ENCODE measurements at places on chromosomes 12 and 14.

DNA sequence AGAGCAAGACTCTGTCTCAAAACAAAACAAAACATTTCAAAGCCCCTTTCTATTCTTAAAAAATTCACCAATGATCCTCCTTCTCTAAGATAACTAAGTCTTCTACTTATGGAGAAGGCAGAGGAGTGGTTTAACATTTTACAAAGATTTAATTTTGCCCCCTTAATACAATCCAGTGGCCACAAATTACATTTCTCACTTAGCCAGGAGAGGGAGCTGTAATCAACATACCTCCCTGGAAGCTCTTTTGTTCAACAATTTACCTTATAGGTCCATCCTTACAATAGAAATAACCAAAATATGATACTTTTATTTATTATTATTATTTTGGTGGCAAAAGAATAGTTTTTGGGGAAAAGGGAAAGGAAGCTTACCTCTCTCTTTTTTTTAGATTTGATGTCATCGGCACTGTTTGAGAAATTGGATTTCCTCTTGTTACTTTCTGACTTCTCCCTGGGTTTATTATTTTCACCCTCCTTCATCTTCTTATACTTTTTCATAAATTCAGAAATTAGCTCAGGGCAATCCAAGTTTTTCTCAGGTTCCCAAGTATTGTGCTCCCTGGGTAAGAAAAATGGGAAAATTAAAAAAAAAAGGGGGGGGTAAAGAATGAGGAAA lies 28.1 kb downstream of the CBX5 start:
- peak; percentile 58 for DNase-seq

GRCh38 chr12:62793256-62794217 lies 141.4 kb downstream of the PPM1H start:
- DNase-seq = peak; percentile 97

- DNase-seq = no peak
Observed at GRCh38 chr12:30810918-30811317, 56.2 kb upstream of the CAPRIN2 start.

GRCh38 chr12:121191151-121191550 lies 18.8 kb upstream of the P2RX4 start:
- DNase-seq = no peak

GRCh38 chr12:68633614-68634558 lies 23.2 kb downstream of the RAP1B start:
- no peak for DNase-seq

- no peak for DNase-seq
Observed at GRCh38 chr14:104331871-104332605, 193.7 kb downstream of the KIF26A start.

DNA sequence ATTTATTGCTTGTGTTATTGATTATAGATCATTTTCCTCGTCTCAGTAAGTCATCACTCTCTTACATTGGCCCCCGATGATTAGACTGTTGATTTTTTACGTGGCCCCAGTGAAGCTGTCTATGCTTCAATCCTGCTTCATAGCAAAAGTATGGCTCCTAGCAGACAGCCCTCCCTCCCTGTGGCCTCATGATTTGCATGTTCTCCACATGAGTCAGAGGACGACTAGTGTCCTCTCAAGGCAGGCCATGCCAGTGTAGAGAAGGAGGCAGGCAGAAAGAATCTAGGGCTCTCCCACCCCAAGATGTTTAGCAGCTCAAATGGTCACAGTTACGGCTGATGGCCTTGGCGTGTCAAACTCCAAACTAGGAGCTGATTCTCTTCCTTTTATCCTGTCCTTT lies 59.6 kb downstream of the FIGNL2 start:
- peak; percentile 91 for DNase-seq

DNA sequence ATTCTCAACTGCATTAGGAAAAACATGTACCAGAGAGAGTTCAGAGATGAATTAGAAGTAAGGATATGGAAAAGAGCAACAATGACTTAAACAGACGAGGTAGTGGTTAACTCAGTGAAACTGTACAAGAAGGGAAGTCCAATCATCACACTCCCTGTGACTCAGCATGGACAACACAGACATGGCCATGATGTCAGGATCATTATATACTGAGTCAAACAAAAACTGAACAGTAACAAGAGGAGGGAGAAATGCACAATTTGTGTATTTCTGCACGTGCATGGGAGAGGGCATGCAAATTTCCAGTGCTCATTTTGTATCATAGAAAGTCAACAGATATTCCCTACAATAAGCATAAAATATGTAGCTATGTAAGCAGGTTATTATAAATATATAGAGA lies 1037.8 kb downstream of the BCL11B start:
- peak; percentile 65 for DNase-seq

- peak; percentile 12 for DNase-seq
Observed at GRCh38 chr14:20489093-20489994, 16.0 kb upstream of the RNASE10 start.

DNA sequence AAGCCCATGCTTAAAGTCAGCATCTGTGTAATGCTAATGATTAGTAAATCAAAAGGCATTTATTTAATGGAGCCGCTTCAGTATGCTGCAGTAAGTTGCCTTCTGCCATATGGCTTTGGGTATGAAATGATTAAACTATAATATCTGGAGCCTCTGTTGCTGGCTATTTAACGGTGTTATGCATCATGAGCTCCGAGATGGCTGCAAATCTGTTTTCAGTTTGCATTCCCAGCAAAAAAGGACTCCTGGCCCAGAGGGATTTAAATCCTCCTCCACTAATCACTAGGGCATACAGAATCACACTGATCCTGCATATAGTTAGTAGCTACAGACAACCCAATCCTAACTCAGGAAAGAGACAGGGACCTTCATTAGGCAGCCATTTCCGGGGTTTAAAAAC lies 171.5 kb upstream of the EEA1 start:
- peak; percentile 73 for DNase-seq

DNA sequence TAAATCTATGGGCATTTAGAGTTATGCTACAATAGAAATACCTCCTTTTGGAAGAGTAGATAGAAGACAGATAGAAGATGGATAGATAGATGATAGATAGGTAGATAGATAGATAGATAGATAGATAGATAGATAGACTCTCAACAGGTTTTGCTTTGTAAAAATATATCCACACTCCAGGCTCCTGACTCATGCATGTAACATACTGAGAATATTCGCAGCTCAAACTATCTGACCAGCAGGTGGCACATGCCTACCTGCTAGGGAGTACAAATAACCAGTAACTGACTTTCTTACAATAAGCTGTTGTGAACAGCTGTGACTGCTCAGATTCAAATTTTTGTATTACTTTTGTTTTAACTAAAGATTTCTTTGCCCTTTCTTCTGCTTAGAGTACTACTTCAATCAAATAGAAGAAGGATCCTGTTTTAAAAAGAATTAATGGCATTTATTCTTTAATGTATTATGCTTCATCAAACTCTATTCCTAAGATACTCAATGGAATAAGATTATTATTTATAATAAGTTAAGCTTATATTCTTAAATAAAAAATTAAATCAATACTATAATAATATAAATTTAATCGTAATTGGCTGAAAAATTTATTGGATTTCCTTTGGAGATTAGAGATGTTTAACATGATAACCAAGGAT lies 15.8 kb upstream of the CPNE8 start:
- peak; percentile 7 for DNase-seq

All from fibroblast of skin of right biceps (primary cell).